ENCODE measurements at places on chromosomes 5 and 9.

DNA sequence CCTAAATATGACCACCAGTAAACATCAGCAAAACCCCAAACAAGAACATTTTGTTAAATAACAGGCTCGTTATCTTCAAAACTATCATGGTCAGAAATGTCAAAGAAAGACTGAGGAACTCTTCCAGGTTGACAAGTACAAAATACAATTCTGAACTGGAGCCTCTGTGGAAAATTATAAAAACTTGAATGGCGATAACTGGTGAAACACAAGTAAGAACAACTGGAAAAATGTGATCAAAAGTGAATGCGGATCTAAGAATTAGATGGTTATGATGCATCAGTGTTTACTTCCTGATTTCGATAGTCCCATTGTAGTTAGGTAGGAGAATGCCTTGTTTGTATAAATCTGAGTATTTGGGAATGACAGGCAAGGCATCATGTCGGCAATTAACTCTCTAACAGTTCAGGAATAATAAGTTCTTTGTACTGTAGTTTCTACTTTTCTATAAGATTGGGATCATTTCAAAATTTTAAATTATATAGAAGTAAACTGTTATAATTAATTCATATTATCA lies 740.2 kb upstream of the DMAC1 start:
- no peak for DNase-seq

DNA sequence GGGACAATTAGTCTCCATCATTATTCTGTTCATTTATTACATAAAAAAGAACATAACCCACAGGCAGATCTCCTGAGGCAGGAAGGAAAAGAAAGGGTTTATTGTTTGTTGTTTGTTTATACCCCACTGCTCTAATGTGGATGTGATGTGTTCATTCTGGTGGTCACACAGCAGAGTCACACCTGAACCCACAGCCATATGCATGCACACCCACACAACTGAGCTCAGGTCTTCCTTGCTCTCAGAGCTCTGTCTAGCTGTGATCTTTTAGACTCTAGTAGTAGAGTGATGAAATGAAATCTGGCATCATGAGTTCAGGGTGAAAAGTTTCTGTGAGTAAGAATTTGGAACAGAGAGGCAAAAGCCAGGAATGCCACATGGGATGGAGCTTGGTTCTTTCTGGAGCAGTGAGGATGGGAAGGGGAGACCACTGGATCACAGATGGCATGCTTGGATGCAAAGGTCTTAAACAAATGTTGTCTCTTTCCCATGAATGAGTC lies 227.0 kb downstream of the PAPPA start:
- no peak for DNase-seq

GRCh38 chr9:122095010-122095767 lies 2.1 kb upstream of the TTLL11 start:
- DNase-seq: peak; percentile 64

GRCh38 chr5:96050273-96050880 lies 88.7 kb upstream of the ELL2 start:
- no peak for DNase-seq

DNA sequence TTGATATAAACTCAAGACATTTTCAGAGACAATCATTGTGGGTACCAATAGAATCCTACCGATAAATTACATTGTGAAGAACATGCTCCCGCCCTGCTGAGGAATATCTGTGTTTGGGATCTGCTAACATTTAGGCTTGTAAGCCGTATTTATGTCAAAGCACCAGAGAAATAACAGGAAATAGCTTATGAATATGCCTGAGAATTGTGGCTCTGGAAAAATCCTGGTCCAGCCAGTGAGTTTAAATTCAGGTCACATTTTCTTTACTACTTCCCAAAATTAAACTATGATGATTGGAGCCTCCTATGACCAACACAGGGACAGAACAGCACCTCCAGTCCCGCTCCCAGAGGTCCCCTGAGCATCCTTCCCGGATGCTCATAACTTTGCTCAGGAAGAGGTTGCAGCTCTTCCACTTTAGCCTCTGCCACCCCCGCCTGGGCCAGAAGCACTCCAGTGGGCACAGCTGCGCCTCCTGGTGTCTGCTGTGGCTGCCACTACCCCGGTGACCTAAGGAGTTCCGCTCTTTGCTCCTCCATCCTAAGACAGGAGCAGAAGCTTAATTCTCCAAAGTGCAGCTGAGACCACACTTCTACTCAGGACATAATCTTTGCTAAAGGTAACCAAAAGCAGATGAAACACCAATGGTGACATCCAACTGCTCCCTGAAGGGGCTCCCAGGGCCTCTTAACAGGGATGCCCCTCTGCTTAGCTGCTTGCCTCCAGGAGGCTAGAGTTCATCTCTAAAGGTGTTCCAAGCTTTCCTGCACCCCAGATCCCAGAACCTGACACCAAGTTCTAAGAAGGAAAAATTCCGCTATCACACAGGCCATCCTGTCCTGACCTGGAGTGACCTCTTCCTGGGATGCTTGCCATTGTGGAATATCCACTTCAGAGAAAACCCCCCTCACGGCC lies 58.8 kb downstream of the SLC1A1 start:
- DNase-seq: no peak

DNA sequence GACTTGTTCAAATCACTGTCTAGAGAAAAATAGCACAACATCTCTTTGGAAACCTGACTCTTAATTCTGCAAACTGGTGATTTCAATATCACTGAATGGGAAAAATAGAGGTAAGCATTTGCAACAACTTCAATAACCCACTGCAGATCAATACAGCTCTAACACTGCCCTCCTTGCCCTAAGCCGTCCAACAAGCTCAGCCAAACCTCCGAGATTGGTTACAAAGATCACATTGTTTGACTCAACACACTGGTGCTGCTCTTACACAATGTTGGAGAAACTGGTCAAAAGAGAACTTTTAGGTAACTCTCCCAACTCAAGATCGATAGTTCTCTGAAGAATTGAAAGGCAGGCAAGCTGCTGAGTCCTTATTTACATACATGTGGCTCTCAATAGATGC lies 150.4 kb downstream of the SPOCK1 start:
- DNase-seq: no peak
